ENCODE measurements at places on chromosomes 2 and 18.
A peak's percentile ranks its signal among the peaks of the same experiment; 100 is the strongest.

DNA sequence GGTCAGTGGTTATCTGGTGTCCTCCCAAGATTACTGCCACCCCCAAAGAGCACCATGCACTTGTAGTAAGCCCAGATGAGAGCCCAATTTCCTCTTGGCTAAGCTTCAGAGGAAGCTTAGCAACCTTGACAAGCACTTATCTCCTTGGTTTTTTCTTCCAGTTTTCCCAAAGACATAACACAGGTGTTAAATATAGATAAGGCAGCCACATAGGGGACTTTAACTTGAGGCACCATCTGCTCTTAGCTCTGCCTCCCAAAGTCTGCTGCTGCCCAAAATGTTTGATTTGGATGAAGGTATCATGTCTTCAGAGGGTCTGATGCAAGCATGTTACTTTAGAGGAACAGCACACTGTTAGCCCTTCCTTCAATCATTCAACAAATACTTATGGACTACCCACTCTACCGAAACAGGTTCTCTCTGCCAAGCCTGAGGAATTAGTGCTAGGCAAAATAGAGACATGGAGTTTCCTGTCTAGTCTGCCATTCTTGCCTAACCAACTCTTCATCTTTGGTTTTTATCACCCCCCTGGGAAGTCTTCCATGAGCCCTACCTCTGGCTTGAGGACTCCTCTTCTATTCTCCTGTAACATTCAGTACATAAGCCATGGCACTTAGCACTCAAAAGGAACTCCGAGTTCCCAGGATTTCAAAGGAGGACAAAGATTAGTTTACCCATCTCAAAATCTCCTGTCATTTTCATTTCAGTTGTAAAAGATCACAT lies 73.7 kb downstream of the SP3 start:
- DNase-seq: no peak

DNA sequence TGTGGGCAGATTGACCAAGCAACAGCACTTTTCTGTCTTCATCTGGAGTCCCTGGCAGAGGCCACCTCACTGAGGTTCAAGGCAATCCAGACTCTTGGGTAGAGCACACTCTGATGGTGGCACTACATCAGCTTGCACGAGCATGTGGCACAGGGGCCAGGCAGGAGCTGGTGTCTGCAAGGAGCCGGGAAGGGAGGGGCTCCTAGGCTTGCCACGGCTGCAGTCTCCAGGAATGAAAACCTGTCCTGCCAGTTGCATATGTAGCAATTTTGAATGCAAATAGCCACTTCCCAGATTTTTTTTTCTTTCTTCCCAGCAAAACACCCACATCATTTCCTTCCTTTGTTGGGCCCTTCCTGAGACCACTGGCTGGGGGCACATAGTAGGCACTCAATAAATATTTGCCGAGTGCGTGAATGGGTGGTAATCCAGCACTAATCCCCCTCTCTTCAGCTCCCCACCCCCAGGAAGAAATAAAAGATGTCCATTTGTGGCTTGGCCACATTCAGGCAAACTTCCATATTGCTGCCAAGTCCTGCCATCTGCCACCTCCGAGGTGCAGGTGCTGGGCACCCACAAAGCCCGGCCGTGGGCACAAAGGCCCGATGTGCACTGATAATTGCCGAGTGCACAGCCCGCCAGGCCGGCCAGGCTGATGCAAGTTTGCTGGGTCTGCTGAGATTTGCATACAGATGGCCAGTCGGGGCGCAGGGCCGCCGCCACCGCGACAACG lies 72.4 kb downstream of the MYCN start:
- DNase-seq: no peak

GRCh38 chr2:63132020-63132419 lies 81.4 kb downstream of the OTX1 start:
- DNase-seq: no peak

GRCh38 chr2:26144953-26145680 lies 27.8 kb upstream of the GAREM2 start:
- peak; percentile 56 for DNase-seq

DNA sequence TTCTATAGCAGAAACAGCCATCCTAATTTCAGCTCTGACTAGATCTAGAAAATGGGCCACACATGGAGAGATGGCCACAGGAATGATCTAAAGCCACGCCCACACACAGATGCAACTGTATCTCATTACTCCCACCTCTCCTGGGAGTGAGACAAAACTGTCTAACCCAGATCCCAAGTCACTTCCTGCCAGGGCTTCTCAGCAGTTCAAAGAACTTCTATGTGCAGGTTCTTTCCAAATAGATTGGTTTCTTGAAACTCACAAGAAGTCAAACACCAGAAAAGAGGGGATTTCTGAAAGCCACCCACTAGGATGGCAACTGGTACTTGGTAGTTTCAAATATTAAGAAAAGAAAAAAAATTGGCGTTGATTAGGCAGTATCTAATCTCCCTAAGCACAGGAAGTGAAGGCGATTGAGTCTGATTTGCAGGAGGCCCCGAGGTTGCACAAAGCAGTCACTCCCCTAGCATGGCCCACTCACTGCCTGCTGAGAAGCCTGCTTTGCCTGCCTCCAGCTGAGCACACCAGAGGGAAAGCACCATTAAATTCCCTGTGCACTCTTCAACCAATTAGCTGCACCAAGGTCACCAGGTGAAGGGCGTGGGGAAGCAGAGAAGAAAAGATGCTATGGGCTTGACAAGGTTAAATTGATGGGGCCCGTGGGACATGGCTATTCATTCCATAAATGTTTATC lies 51.1 kb downstream of the PAPOLG start:
- peak; percentile 44 for DNase-seq

DNA sequence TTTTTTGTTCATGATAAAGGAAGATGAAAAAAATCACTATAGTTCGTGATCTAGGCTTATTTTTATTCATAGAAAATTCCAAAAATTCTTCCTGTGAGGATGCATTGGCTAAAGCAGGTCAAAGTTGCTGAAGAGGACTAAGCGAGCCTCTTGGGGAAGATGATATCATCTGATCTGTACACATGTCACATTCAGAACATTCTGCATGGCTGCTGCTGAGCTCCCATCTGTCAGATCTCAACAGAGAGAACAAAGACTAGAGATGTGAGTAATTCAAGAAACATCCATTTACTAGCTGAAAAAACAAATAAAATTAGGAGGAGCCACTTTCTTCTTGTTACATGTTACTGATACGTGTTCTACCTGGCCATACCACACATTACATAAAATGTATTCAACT lies 518.6 kb upstream of the FSIP2 start:
- DNase-seq: no peak

DNA sequence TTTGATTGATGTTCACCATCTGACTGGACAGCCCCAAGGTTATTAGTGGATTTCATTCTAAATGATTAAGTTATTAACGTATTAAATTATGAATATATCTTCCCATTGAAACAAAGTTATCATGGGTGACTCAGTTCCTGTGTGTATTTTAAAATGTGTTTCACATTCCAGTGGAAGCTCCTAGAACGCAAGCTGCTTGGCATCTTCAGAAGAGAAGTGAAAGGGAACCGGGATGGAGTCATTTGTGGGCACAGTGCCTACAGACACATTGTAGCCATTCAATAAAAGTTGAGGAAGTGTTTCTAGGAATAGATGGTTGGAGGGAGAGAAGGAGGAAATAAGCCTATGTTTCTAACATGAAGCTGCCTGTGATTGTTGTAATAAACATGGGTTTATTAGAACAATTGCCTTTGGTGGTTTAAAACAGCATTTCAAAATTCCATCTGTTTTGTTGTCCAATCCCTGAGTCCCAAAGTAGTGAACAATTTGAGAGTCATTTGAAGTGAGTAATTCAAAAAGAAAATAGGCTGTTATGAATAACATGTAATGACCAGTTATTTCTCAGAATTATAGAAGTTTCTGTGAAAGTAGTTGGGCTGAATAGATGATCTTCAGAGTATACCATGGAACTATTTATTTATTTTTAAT lies 143.5 kb downstream of the PKP4 start:
- no peak for DNase-seq

DNA sequence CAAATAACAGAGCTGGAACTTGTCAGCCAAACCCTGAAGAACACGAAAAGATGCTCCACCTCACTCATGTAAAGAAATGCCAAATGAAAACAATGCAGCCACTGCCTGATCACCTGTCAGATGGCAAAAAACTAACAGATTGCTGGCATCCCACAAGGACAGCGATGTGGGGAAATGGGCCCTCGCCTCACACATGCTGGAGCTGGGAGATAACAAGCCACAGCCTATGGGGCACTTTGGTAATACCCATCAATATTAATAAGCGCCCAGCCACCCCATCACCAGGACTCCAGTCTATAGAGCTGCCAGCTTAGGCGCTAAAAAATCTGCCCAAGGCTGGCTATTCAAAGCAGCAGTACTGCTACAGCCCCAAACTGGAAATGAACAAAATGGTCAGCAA lies 27.0 kb downstream of the TFCP2L1 start:
- no peak for DNase-seq

DNA sequence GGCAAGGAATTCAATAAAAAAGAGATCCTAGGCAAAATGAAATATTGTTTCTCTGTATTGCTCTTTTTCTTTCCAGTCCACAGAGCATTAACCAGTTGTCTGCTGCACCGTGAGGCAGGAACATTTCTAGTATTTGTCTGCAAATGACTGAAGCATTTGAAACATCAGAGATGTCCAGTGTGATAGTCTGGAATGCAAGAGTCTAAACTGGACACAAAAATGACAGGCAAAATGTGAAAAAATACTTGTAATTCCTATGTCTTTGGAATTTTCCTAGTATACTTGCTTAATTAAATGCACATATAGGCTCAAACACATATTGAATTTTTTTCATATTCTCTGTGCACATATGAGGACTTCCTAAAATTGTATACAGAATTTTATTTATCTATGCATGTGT lies 120.5 kb upstream of the SPATS2L start:
- no peak for DNase-seq

DNA sequence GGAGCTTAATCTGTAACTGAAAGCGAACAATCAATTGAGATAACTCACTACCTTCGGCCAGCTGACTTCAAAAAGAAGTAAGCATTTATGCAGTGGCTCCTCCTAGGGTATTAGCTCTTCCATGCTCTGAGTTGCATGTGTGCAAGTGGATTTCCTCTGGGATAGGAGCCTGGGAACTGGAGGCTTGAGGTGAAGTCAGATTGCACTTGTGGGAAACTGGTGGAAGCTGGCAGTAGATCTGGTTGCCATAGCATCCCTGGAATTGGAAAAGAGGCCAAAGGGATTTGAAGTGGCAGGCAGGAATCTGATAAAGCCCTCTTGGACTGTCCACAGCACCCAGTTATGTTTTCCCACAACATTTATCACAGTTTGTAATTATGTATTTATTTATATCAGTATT lies 50.6 kb upstream of the FMNL2 start:
- no peak for DNase-seq

GRCh38 chr18:72207280-72207679 lies 336.9 kb downstream of the CBLN2 start:
- no peak for DNase-seq

DNA sequence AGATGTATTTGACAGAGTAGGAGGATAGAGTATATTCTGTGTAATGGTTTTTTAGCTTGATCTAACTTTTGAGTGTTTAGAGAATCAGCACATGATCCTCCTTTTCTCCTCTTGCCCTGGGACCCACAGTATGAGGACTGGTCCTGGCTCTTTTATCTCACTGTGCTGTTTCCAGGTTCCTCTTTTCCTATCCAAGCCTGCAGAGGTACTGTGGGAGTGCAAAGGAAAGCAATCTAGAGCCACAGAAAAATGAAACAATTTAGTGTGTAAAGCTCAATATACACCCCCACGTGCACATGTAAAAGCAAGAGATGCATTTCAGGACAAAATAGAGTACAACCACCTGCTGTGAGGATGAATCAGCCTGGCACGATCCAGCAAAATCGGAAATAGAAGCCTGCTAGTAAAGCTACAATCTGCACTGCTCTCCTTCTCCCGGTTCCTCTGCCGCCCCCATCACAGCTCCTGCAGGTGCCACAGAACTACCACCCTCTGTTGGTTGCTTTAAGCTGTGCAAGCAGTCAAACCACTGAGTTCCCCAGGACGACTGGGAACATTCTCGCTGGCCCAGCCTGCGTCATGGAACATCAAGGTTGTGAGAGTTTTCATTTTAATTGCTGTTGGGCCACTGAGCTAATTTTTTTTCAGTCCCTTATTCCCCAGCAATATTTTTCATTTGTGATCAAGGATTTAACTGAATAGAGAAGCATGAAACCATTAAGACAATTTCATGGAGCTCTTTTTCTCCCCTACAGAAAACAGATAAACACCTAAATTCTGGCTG lies 47.8 kb upstream of the MAPRE3 start:
- peak; percentile 28 for DNase-seq

DNA sequence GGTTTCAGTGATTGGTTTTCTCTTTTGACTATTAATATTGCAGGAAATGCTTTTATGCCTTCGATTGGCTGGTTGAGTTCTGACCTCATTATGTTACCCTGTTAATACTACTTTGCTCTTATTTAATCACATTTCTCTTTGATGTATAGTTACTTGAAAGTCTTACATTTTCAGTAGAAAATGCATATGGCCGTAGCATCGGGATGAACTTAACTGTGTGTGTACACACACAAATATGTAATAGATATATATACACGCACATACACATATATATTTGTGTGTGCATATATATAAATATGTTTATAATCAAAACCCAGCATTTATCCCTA lies 1.6 kb downstream of the EPC2 start:
- DNase-seq: no peak

- DNase-seq: no peak
Measured at GRCh38 chr2:60486551-60486950, 66.9 kb downstream of the BCL11A start.

GRCh38 chr2:28662044-28662443 lies 89.6 kb upstream of the PPP1CB start:
- DNase-seq: no peak

- DNase-seq: no peak
Measured at GRCh38 chr2:109321570-109321969, 192.6 kb downstream of the SH3RF3 start.

DNA sequence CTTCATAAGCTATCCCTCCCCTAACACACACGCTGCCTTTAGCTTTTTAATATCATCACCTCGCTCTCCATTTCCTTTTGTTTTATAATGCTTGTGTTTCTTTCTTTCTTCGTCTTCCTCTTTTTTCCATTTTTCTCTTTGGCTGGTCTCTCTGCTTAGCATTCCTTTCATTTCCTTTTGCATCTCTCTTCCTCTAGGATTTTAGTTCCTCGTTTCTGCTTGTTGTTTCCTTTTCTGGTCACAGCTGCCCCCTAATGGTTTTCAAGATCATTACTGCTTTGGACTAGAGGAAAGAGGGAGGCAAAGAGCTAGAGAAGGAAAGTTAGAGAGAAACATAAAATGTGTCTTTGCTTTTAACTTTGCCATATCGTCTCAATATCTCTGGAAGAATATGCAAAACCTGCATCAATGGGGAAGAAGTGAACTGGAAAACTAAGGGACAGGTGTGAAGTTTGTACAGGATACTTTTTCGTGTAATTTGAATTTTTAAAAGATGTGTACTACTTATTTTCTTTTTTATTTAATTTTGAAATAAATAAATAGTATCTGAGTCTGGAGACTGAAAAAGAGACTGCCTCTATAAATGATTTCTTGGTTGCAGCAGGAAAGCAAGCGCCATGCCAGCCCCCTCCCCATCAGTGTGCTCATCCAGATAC lies 6.3 kb upstream of the NRP2 start:
- DNase-seq: no peak

DNA sequence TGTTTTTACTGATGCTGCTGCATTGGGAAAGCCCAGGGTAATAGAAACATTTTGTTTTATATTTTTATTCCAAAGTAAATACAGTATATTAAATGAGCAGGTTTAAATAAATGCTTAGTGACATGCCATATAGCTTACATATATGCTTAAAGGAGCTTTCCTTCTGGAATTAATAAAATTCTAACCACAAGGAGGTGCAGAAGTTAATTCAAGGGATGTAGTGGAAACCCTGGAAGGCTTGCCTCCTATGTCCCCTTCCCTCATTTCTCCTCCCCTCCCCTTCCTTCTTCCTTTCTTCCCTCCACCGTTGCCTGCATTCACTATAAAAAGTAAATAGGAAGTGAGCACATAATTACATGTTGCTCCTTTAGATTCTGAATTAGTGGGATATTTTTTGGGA lies 96.3 kb downstream of the UBE2E3 start:
- DNase-seq: no peak
